Stimulated activated CD8-positive, alpha-beta memory T cell treated with anti-CD3 and anti-CD28 coated beads, Interleukin-7, amount 100 ng/mL, for 1 hour (primary cell): ENCODE measurements at places on chromosomes 5 and 9.

DNA sequence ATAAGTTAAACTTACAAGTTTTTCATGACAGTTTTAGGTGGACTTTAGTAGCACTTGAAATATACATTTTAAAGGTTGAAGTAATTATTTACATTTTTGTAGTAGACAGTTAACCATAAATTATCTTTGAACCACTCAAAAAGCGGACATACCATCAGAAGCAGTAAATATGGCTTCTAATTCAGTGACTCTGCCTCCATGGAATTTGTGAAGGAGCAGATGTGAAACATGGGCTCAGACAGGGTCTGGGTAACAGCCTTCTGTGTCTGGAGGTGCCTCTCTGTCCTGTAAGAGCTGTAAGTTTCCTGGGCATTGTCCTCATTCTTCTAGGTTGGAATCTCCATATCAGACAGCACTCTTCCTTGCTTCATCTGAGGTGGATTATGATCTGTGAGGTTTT lies 12.4 kb downstream of the RLN2 start:
- no peak for DNase-seq

GRCh38 chr5:179319741-179320281 lies 25.4 kb downstream of the ADAMTS2 start:
- DNase-seq: no peak

DNA sequence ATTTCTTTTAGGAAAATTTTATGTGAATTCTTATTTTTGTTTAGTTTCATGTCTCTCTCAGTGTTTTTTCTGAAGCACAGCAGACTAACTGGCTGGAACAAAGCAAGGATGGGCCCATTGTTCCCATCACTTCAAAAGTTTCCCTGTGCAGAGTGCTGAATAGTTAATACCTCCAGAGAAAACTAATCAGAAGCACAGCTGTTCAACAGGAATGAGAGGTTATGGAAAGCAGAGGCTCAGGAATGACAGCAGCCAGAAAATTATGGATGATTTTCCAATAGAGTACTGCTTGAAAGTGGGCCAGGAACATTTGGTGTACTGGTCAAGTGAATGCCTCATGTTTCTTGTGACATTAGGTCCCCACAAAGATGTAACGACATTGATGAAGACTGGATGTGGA lies 173.0 kb upstream of the TARS1 start:
- DNase-seq: no peak

GRCh38 chr5:139749242-139749641 lies 46.4 kb upstream of the PSD2 start:
- DNase-seq: no peak

- no peak for DNase-seq
Observed at GRCh38 chr5:120655828-120656435, 191.8 kb downstream of the PRR16 start.

GRCh38 chr5:154406231-154406630 lies 39.6 kb upstream of the SAP30L start:
- DNase-seq: no peak

- no peak for DNase-seq
Observed at GRCh38 chr5:114744406-114744805, 382.5 kb downstream of the KCNN2 start.

DNA sequence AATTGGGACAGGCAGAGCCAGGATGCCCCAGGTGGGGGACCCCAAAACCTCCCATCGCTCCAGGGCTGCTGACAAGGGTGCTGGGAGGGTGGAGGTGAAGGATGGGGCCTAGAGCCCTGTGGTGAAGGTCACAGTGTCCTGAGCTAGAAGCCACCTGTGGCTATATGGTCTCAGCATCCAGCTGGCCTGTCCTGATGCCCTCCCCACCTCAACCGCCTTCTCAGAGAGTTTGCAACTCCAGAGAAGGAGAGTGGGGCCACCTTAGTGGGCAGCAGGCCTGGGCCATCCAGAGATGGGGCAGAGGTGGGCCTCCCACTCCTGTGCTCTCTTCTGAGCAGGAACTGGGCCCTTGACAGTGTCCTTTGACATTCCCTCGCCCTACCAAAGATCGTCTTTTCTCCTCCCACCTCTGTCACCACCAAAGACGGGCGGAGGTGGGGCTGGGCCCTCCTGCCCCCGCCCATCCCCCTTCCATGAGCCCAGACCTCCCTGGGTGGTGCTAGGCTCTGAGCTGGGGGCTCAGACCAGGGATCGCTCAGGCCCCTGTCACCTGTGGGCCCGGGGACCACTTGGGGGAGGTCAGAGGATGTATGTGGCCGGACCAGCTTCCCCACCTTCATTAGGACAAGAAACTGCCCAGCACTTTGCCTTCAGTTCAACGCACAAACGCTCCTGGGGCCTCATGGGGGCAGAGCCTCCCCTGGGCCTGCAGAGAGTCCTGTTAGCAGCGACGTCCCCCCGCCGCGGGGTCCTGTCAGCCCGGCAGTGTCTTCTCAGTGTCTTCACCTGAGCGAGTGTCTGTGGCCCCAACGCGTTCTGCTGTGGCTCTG lies 10.0 kb upstream of the DOLPP1 start:
- no peak for DNase-seq

DNA sequence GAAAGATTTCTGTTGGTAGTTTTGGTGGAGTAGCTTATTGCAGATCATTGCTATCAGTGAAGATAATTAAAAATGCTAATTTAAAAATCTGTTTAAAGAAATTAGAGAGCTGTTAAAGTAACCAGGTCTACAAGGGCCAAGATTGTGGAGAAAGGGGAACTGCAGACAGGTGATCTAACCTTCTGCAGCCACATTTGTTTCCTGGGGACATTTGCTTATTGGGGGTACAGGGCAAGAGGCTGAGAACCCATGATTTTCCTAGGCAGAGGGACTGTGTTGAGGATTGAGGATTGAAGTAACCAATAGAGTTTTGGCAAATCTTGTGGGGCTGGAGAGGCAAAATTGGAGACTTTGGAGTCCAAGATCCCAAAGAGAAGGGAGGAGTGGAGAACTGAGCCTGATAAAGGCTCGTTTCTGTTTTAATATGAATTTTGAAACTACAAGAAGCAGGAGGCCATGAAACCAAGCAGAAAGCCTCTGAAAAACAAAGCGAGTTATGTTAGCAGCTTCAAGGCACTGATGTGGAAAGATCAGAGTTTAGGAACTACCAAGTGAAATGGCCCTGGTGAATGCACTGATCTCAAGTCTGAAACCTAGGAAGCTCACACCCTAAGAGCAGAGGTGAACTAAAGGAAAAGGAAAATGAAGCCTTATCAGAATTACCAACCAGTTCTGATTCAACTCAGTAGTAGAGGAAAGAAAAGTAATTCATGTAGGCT lies 219.8 kb upstream of the C9orf72 start:
- no peak for DNase-seq

GRCh38 chr5:179135441-179136215 lies 75.5 kb downstream of the ZNF354C start:
- no peak for DNase-seq

DNA sequence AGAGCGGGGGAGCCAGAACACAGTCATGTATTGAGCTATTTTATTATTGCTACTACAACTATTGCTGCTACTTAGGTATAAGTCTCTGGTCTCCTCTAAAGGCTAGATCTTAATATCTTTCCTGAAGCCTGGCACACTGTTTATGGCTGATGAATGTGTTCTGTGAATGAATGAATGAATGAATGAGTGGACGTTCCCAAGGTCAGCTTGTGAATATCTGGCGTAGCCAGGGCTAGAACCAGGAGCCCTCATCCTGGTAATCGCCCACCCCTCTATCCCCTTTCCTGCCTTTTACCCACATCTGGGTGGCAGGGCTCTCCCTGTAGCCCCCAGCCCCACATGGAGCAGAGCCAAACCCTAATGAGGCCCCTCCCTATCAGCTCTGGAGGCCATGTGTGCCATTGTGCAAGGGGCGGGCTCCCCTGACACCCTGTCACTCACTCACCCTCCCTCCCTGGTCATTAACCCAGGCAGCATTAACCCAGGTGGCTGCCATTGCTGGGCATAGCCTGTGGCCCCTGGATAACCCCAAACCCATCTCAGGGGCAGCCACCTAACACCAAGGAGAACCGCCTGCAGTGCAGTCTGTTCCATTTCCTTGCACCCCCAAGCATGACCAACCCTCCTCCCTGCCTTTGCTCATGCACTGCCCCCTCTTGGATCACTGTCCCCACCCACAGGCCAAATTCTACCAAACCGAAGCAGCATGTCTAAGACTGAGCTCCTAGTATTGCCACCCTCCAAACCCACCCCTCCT lies 2.0 kb upstream of the AKNA start:
- no peak for DNase-seq

GRCh38 chr5:60177596-60177995 lies 284.1 kb upstream of the PDE4D start:
- no peak for DNase-seq

GRCh38 chr5:124372457-124372856 lies 374.0 kb downstream of the ZNF608 start:
- no peak for DNase-seq

- no peak for DNase-seq
Observed at GRCh38 chr9:128715436-128715750, 8.5 kb downstream of the ZDHHC12 start.

DNA sequence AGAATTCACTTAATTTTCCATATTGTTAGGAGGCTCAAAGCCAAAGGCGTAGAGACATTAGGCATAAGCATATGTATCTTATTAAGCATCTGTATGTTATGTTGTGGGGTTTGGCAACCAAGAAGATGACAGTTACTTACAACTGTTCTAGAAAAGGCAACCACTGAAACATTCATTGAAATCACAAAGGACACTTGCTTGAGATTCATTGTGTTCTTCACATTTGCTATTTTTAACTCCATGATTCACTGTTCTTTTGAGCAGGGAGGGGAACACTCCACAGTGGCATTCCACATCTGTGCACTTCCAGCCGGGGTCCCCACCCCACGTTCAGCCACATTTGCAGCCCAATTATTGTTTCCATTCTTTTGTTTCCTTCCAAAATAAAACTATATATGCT lies 107.1 kb downstream of the PALM2AKAP2 start:
- no peak for DNase-seq

DNA sequence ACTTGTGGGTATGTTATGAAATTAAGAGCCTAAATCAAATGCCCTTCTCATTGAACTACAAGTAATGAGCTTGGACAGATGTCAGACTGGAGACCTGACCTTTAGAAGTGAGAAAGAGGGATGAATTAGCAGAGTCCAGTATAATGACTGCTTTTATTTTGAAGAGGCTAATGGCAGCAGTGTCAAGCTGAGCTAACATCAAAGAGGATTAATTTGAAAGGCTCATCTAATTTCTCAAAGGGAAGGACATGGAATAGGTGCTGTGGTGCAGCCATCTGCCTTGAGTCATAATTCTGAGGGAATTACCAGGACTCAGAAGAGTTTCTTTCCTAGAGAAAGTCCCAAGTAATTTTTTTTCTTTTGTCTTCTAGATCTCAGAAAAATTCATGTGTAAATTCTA lies 57.6 kb downstream of the FAM81B start:
- DNase-seq: no peak

DNA sequence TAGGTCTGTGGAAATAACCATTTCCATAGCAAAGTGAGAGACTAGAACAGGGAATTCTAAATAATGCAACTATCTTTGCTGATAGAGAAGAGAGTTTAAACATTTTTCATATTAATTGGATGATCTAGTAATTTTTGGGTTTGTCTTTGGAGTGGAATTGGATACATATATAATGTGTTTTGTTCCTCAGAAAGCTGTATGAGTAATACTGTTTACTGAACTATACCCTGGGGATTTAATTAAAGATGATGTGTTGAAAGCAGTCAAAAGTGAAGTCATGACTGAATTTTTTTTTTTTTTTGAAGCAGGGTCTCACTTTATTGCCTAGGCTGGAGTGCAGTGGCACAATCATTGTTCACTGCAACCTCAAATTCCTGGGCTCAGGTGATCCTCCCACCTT lies 17.9 kb downstream of the FER start:
- DNase-seq: no peak

DNA sequence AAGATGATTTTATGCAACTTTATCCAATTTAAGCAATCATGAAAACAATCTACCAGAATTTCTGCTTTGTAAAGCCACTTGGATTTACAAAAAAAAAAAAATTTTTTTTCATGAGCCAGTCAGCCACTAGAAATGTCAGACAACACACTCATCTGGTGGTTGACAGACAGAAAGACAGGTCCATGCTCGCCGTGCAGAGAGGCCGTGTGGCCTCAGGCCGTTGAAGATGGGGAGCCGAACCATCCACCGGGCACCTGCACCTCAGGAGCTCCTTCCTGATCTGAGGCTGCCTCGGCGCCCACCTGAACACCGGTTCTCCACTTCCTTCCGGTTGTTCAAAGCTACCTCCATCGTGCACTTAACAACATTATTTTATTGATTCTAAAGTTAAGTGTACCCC lies 138.0 kb upstream of the IRX4 start:
- no peak for DNase-seq

DNA sequence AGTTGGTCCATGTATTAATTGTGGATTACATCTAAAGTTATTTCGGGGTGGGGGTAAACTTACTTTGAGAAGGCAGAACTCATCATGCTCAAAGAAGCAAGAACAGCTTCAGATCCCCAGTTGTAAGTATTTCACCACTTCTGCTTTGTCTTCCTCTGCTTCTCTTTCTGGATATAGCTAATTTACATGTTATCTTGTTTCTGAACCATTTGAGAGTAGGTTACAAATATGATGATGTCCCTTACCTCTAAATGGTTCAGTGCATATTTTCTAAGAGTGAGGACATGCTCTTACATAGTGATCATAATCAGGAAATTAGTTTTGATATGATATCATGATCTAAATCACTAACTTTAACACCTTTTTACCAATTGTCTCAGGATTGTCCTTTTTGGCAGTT lies 11.9 kb downstream of the TRIO start:
- no peak for DNase-seq
